Caki2 (cell line): ENCODE measurements at places on chromosomes 11 and 22.
A peak's percentile ranks its signal among the peaks of the same experiment; 100 is the strongest.

- no peak for DNase-seq
Observed at GRCh38 chr11:12105471-12105870, 4.9 kb upstream of the MICAL2 start.

DNA sequence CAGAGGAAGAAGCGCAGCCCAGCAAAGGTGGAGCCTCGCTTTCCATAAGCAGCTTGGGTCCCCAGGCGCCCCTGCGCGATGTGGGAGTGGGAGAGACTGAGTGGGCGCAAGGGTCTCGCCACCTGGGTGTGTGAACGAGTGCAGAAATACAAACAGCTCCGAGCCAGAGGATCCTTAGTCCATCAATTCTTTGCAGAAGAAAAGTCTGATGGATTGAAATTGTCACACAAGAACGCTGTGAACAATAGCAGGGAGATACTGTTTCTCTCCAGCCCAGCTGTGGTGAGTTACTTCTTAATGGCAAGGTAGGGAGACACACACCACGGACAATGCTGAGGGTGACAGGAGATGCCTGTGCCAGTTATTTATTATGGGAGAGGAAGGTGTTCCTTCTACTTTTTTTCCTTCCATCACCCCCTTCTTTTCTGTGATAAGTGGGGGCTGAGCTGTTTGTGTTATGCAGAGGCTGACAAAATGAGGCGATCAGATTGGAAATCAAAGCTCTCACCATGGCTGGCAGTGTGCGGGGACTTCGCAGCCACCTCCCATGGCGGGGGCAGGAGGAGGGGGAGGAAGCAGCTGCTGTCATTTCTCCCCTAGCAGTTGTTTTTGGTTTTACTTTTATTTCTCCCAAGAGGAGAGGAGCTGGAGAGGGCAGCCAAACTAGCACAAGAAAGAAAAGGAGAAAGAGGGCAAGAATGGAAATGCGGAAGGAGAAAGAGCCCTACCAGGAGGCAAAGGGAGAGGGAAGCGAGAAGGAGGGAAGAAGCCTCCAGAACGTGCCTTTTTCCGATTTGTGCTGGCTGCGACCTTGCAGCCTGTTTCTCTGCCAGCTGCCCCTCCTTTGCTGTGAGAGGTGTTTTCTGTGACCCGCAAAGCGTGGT is 755.8 kb downstream of the NTM start:
- no peak for DNase-seq

- no peak for DNase-seq
Observed at GRCh38 chr22:43711681-43712080, 100.4 kb downstream of the EFCAB6 start.

DNA sequence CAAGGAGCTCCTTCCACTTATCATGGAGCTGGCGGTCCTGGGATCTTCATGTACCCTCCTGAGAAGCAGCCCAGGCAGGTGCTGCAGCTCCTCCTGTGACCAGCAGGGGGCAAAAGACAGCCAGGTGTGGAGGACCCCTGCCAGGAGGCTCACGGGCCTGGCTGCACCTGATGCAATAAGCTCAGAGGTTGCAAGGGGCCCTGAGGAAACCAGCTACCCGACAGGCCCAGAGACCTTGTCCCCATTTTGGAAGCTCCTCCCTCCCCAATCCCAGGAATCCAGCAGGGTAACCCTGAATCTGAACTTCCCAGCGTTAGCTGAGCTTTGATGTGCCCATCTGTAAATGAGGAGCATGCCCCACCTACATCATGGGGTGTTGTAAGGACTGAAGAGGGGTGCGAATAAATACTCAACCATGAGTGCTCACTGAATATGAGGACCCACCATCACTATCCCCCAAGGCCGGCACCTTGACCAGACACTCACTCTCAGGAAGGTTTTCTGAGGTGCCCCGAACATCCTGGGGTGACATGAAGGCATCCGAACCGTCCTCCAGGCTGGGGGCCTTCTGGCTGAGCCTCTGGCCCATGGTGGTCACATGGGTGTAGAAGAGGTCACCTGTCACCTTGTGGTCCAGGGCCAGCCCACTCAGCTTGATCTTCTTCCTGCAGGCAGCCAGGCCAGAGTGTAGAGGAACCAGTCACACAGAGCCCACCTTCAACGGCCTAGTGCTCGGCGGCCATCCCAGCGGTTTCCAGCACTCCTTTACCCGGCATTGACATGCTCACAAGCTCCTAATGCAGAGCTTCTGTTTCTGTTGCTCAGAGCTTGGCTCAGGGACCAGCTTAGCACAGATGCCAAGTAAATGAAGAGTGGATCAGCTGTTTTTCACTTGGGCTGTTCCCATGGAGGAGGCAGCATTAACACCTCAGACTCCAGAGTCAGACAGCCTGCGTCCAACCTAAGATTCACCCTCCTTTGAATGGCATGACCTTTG is 21.7 kb downstream of the SLC43A1 start:
- DNase-seq, result peak; percentile 38

DNA sequence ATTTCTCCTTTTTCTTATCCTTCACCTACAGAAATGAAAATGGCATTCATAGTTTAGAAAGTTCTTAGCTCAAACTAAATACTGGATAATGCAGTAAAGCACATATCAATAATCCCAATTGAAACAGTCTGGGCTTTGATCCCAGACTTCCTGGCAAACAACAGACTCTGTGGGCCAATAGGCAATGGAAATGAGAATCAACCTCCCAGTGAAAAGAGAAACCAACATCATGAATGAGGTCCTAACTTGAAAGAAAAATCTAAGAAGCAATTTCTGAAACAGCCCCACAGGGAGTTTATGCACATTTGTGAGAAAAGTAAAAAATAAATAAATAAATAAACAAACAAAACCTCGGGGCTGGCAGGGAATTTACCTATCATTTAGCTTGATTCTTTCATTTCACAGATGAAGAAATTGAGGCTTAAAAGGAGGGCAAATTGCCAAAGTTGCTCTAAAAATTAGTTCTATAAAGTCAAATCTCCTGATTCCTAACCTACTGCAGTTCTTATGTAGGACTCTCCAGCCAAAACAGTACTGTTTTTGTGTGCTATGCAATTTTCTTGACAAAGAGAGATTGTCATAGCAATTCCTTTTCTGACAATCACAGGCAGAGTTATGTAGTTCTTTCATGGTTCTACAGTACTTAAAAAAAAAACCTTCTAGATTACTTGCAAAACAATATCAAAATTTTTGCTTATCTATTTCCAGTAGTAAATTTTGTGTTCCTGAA is 265.8 kb downstream of the GRM5 start:
- DNase-seq, result no peak

- DNase-seq, result no peak
Observed at GRCh38 chr11:77171885-77172665, 44.0 kb downstream of the MYO7A start.

DNA sequence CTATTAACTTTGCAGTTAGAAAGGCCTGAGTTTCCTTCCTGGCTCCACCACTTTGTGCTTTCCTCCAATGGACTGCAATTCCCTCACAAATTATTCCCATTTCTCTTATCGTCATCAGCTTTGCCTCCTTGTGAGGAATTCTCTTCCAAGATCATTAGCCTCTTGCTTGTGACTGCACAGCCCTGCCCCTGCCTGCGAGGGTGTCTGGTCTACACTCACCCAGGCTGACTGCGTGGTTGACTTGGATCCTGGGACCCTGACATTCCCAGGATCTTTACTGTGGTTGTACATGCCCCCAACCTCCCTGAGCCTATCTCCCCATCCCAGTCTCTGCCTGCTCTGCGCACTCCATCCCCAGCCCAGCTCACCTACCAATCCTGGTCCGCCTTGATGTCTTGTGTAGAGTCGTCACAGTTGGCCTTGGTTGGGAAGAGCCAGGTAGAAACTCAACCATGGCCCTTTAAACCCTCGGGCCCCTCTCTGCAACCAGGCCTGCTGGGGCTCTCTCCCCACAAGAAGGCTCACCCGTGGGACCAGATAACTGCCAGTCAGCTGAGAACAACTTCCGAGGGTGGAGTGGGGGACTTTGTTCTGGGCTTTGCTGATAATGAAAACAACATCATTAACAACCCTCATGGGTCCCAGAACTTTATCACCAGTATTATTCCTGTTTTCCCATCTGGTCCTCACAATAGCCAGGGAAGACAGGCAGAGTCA is at the start of gene OR2AT4:
Gene OR2AT4, minus strand, starts transcription at position 421 of the 717 bp plus-strand sequence.
- no peak for DNase-seq

DNA sequence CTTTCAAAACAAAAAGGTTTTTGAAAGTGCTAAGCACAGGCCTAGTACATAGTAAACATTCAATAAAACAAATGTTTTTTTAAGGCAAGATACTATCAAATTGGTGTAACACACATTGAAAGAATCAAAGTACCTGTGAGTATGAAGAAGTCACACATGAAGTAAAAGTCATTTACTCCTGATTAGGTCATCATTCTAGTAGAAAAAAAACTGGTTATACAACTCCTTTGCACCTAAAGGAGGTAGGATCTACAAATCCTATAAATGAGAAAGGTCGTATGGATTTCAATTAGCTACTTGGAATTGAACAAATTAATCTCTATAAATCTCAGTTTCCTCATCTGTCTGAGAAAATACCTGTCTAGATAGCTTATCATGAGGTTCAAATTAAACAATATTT is 80.8 kb downstream of the SIK3 start:
- no peak for DNase-seq

DNA sequence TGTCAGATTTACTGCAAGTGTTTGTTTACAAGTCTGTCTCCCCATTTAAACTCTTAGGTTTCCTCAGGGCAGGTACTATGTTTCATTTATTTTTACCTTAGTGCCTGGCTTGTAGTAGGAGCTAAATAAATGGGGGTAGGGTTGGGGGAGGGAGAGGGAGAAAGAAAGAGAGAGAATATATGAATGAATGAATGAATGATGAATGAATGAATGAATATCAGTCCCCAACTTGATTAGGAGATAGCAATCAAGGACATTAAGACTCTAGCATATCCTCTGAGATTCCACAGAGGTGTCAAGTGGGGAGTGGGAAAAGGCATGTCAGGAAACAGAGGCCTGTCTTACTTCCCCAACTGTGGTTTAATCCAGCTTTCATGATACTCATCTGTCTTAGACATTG is 83.2 kb downstream of the ME3 start:
- no peak for DNase-seq

DNA sequence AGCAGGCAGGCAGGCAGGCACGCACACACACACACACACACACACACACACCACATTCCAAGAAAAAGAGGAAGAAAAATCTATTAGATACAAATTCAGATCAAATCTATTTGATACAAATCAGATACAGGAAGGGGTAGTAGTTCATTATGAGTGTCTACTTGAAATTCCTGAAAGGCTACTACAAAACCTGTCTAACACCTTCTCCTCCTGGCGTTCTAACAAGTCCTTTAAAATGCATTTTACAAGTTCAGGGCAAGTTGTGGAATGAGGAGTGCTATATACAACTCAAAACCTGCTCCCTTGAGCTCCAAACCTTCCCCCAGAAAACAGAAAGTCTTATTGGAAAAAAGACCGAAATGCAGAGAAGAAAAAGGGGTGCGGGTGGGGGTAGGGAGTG is 476 bp downstream of the ARHGAP32 start:
- DNase-seq, result no peak

- no peak for DNase-seq
Observed at GRCh38 chr11:88709567-88709966, 356.2 kb downstream of the GRM5 start.

GRCh38 chr22:28282405-28283067 is 363.5 kb upstream of the PITPNB start:
- DNase-seq, result no peak

- DNase-seq, result no peak
Observed at GRCh38 chr11:131185915-131186314, 184.5 kb upstream of the NTM start.

- DNase-seq, result no peak
Observed at GRCh38 chr11:64101461-64101860, 64.5 kb downstream of the MACROD1 start.

- DNase-seq, result no peak
Observed at GRCh38 chr11:101264306-101264705, 134.7 kb upstream of the PGR start.

GRCh38 chr22:43142880-43143562 is at the start of gene MCAT:
MCAT (minus strand) TSS chr22:43143398; CDS start chr22:43143348, 50 bp downstream.
- DNase-seq, result peak; percentile 82

GRCh38 chr11:5940748-5941147 is 1.3 kb upstream of the OR56A3 start:
- DNase-seq, result no peak

GRCh38 chr22:20551805-20552442 is 44.5 kb downstream of the MED15 start:
- no peak for DNase-seq

DNA sequence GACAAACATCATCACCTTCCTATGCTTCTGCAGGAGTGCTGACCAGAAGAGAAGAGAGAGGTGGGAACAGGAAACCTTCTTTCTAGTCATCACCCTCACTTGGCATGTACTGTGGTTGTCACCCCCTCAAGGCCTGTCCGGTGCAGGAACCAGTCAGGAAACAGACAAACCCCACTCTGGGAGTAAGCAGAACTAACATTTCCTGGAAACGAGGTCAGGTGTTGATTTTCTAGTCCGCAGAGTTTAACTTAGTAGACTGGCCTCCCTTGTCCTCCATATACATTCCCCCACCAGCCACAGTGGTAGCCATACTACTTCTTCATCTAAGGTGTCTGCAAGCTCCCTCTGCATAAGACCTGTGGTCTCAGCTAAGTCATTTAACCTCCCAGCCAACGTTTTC is 80.7 kb upstream of the NCAM1 start:
- no peak for DNase-seq

- peak; percentile 95 for DNase-seq
Observed at GRCh38 chr11:27456140-27456794, 16.3 kb downstream of the LGR4 start.

DNA sequence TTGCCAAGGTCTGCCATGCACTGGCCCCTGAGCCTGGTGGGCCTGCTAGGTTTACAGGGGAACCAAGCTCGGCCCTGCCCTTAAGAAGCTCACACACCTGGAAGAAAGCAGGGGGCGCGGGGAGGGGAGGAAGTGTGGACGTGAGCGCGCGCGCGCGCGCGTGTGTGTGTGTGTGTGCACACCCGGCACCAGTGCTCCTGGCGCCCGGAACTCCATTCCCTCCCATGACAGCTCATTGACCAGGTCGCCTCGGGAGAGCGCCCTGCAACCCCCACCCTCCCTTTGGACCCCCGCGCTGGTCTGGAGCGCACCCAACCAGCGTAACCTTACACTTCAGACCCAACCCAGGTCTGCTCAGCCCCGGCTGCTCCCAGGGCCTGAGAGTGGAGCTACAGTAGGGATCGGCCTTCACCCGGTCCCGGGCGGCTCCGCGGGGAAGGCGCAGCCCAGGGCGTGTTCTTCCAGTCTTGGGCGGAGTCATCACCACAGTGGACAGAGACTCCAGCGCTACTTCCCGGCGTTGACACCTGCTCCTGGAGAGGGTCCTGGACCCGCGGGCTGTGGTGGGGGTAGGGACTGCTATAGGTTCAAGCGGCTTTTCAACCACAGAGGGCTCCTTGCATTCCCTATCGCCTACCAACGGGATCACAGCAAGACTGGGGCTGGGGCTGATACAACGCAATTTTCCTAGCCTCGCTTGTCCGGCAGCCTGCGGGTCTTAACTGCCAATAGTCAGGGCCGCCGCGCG is 1.5 kb downstream of the GALNT18 start:
- DNase-seq, result peak; percentile 65
